ENCODE measurements at places on chromosomes 2 and 18.

GRCh38 chr2:56017784-56018183 lies 94.2 kb upstream of the EFEMP1 start:
- DNase-seq = no peak

GRCh38 chr2:68993660-68994059 lies 19.2 kb downstream of the GKN1 start:
- DNase-seq = no peak

GRCh38 chr2:134625311-134625710 lies 93.5 kb downstream of the TMEM163 start:
- DNase-seq = no peak

DNA sequence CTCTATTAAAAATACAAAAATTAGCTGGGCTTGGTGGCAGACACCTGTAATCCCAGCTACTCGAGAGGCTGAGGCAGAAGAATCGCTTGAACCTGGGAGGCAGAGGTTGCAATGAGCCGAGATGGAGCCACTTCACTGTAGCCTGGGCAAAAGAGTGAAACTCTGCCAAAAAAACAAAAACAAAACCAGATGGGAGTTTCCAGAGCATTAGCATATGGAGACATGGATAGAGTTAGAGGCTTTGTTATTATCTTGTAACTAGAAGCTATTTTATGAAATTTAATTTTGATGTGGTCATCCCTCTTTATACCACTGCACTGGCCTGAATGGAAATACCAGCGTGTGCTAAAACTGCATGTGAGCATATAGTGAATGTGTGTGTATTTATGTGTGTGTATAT lies 58.9 kb downstream of the TRAPPC8 start:
- no peak for DNase-seq

GRCh38 chr18:5510135-5510846 lies 33.5 kb downstream of the EPB41L3 start:
- DNase-seq = no peak

DNA sequence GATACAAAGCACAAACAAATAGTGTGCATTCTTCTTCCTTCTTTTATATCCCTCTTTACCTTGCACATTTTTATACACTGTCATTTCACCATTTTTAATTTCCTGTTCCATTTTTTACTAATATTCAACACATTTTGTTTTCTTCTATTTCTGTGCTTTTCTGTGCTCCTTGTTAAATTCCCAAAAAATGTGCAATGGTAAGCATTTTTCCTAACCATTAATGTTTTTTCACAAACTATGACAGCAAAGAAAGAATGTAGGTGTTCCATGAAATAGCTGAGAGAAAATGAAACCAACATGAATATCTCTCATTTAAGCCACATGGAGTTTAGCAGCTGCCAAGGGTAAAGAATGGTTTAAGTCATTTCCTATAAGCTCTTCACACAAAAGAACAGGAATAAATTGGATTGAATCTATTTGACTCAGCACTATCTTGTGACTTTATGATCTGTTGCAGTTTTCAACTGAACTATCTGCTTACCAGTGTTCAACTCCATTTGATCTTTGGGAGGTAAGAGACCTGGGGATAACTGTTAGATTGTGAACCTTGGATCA lies 145.7 kb upstream of the CDH19 start:
- no peak for DNase-seq

- DNase-seq = no peak
Observed at GRCh38 chr2:216415541-216415940, 3.3 kb downstream of the SMARCAL1 start.

DNA sequence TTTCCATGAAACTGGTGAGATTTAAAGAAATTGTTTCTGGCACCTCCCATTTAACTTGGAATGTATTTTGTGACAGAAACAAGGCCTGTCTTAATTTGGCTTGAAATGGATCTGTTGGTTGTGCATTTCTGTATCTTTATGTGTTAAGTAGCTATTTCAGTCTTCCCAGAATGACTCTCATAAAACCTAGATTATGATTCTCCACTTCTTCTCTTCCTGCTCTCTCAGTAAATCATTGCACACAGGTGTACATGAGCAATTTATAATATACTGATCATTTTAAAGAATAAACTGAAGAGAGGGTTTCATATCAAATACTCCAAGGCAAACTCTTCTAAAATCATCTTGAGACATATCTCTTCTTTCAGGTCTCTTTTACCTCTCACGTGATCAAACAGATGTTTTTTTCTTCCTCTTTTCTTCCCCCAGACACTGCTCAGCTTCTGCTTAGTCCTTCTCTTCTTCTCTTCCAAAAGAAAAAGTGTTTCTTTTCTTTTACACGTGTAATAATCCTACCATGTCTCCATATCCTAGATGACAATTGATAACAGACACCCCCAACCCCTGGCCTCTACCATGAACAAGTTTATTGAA lies 112.0 kb downstream of the PPP1R1C start:
- no peak for DNase-seq

DNA sequence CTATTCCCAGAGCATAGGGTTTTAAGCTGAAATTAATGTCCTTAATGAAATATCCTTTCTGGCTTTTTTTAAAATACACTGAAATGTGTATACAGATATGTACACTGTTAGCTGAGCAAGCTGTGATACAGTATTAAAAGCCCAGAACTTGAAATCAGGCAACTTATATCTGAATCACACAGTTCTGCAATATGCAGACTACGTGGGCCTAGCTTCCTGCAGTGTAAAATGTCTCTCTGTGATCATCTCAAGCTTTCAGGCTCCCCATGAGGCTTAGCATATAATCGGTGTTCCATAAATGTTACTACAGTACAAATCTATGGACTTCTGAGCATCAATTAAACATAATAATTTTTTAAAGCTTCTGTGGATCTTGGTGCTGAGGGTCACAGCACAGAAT lies 8.2 kb downstream of the FBXO15 start:
- DNase-seq = no peak

All from Calu3 (cell line).